CD4-positive, alpha-beta T cell treated with Interleukin-21 for 1 hour (primary cell): ENCODE measurements at places on chromosomes 1 and 21.
A peak's percentile ranks its signal among the peaks of the same experiment; 100 is the strongest.

GRCh38 chr1:59151387-59151761 lies 145.5 kb upstream of the FGGY start:
- no peak for DNase-seq

GRCh38 chr1:184222652-184223052 lies 164.2 kb upstream of the C1orf21 start:
- peak; percentile 44 for DNase-seq

GRCh38 chr1:222654849-222655248 lies 37.0 kb downstream of the MIA3 start:
- peak; percentile 93 for DNase-seq

GRCh38 chr1:2528966-2529783 lies 888 bp downstream of the HES5 start:
- DNase-seq, result peak; percentile 58

DNA sequence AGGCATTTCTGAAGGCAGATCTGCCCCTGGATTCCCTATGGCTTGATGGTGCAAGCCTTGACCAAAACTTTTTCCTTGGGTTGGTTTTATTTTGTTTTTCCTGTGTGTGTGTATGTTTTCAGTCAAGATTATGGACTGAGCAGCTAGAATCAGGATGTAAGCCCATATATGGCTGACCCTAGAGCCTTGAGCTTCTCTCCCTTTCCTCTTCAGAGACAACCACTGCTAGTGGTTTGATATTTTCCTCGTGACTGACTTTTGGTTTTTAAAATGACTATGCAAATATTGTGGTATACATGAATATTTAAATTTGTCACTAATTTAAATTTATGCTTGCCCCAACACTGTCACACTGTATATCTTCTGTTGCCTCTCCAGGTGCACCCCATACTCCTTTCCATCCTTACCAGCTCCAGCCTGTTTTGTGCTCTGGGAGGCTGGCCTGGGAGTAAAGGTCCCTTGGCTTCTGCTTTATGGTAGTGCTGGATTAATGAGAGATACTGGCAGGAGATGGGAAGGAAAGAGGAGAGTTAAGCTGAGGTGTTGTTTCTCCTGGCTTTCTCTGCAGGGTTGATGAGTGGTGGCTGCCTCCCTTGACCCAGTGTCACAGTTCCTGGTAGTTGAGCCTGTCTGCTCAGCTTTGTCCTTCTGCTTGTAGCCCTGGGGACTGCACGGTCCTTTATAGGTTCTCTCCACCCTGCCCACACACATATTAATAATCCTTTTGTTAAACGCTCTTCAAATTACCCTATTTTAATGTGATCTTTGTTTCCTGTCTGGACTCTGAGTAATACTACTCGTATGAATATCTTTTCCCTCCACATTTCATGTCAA lies 44.4 kb downstream of the RWDD3 start:
- no peak for DNase-seq

DNA sequence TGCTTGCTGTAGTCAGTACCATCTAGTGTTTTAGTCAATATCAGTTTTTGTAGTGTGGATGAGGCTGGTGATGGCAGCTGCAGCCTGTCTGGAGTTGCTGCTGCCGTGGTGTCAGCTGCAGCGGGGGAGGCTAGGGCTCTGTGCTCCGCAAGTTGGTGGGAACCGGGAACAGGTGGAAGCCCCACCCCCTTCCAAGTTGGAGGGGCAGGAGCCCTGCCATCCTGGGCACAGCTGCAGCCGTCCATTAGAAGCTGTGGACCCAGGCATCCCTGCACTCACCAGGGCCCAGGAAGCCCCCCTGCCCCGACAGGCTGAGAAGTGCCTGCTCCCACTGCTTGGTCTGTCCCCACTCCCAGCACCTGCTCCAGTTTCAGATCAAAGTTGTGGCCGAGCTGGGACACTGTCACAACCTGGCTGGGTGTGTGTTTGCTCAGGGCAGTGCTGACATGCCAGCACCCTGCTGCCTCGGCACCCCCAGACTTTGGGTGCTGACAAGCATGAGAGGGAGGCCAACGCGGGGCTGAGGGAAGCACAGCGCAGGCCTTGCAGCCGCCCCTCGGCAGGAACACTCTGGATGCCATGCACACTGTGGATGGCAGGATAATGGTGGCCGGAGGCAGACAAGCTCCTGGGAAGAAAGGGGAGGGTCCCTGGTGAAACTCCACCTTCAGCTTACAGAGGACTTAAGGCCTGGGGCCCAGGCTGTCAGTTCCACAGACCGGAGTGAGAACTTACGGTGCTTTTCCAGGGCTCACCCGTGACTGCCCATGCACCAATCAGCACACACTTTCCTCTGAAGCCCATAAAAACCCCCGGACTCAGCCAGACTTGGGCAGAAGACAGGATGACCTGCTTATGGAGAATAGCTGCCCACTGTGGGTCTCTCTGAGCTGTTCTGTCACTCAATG lies 86.9 kb downstream of the ADARB1 start:
- no peak for DNase-seq

- no peak for DNase-seq
These were observed 56.5 kb downstream of the PTP4A2 start for GRCh38 chr1:31881688-31882000.

- no peak for DNase-seq
These were observed 644.1 kb downstream of the PLPP3 start for GRCh38 chr1:55935236-55935635.

GRCh38 chr1:156862584-156862983 lies 1.9 kb downstream of the NTRK1 start:
- DNase-seq, result no peak

- no peak for DNase-seq
These were observed 48.2 kb downstream of the ARHGEF10L start for GRCh38 chr1:17587693-17588047.

DNA sequence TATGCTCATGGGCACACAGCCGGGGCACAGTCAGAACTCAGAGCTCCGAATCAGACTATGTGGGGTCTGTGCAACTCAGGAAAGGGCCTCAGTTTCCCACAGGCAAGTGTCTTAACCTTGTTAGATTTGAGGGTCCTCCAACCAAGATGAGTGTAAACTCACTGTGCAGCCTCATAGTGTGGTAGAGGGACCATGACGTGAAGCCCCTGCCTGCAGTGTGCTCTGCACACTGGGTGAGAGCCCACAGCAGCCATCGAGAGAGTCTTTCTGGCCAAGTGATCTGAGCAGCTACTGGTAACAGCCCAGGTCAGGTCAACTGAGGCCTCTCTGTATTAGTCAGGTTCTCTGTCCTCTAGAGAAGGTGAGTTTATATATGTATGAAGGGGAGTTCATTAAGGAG lies 592 bp upstream of the LYPD8 start:
- no peak for DNase-seq

GRCh38 chr1:145750426-145750825 lies 31.1 kb downstream of the CD160 start:
- DNase-seq, result no peak

DNA sequence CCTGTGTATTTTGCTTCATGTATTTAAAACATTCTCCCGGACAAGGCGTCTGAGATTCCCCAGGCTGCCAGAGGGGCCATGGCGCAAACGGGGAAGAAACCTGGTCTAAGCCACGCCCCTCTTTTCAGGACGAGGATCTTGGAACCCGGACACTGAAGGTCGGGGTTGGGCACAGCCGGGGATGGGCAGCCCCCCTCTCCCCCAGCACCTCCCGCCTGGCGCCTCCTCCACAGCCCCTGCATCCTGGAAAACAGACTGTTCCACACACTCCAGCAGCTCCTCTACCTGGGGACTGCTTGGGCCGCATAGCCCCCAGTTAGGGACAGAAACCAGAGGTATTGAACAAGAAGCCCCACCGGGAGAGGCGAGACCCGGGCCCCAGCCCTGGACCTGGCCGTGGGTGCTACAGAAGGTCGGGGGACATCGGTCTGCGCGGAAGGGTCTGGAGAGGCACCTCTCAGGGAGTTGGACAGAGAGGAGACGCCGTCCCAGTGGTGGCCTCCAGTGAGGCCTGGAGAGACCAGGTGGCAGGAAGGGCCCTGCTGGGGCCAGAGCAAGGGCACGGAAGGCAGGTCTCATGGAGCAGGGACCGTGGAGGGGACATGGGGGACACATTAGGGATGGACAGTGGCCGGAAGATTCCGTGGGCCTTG lies 5.4 kb downstream of the TP73 start:
- no peak for DNase-seq

DNA sequence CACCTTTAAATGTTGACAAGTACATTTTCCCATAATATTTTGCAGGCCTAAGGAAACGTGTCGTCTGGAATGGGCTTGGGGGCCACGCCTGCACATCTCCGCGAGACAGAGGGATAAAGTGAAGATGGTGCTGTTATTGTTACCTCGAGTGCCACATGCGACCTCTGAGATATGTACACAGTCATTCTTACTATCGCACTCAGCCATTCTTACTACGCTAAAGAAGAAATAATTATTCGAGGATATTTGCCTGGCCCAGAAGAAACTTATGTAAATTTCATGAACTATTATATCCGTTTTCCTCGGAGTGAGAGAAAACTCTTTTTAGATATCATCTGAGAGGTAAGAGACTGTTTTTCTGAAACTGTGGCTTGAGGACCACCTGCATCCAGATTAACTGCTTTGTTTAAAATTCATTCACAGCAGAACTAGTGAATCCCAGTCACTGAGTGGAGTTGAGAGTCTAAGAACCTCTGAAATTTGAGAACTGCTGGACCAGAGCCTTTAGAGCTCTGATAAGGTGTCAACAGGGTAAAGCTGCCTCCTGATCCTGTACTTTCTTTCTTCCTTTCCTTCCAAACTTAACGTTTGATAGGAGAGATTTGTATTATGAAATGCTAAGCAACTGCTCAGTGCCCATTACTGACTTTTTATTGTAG lies 811 bp downstream of the EXO1 start:
- no peak for DNase-seq

GRCh38 chr1:1616045-1616790 lies 918 bp downstream of the MIB2 start:
- peak; percentile 56 for DNase-seq

DNA sequence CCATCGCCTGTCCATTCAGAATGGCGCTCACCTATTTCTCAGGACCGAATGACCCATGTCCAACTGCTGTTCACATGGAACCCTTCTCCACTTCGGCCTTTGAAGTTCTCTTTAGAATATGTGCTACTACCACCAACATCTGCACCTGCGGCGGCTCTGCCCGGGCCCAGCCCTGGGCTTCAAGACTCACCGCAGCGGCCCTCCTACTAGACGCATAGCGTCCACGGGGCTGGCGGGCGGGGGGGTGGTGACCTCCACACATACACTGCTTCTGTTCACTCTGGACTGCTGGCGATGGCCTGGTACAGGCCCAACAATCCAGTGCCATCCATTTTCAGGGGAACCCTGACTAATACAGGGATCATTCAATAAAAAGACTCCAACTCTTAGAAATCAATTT lies 394.2 kb downstream of the VAV3 start:
- no peak for DNase-seq

DNA sequence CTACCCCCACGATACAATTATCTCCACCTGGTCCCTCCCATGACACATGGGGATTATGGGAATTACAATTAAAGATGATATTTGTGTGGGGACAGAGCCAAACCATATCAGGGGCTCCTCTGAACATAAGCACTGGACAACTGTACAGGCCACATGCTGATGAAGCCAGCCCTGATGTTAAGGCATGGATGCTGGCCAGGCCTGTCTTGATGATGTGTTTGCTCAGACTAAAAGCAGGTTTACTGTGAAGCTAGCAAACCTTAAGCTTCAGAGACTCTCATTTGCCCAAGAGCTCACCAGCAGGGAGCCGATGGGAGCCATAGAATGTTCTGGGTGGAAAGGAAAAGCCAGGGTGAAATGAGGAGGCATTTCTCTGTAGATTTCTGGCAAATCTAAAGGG lies 135.3 kb upstream of the KCNK1 start:
- no peak for DNase-seq

GRCh38 chr1:110375490-110375889 lies 15.3 kb downstream of the SLC16A4 start:
- no peak for DNase-seq

GRCh38 chr1:85352055-85352454 lies 75.6 kb upstream of the BCL10 start:
- DNase-seq, result no peak

DNA sequence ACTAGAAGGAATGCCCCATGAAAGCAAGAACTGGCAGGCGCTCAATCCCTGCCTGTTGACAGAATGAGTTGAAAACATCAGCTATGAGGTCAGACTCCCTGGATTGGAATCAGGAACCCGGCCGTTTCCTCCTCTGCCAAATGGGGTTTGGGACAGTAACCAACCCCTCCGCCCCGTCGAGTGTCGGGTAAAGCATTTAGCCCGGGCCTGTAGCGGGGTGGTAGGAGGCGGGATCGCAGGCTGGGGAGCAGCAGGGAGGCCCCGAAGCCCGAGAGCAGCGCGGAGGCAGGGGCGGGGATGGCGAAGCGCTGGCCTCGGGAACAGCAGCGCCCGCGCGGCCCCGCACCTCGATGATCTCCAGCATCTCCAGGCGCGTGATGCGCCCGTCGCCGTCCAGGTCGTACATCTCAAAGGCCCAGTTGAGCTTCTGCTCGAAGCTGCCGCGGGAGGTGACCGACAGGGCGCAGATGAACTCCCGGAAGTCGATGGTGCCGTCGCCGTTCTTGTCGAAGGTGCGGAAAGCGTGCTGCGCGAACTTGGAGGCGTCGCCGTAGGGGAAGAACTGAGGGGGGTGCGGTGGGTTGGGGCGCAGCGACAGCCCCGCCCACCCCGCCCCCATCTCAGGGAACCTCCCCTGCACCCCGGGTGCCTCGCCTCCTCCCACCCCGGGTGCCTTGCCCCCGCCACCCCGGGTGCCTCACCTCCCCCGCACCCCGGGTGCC lies 7.5 kb downstream of the HPCAL4 start:
- DNase-seq, result peak; percentile 78

GRCh38 chr1:58356402-58356801 lies 190.1 kb downstream of the OMA1 start:
- DNase-seq, result no peak

GRCh38 chr1:15155888-15156741 lies 2.6 kb downstream of the TMEM51 start:
- DNase-seq, result peak; percentile 11

- DNase-seq, result no peak
These were observed 174.6 kb downstream of the RWDD3 start for GRCh38 chr1:95408507-95409136.
